Fibroblast of villous mesenchyme (primary cell): ENCODE measurements at places on chromosomes 6 and 20. TPM values are rescaled to one million over a fixed set of nuclear protein-coding genes. Genes with fewer than 3 reads are reported as not detected.

Gene ROMO1
- 143 and 189 TPM in 2 replicates for total RNA-seq

Gene LBP
- not detected in 2 replicates for total RNA-seq

Gene FAM209B
- total RNA-seq = not detected in 2 replicates

Gene TREML1
- not detected in 2 replicates for total RNA-seq

Gene KCNQ2
- total RNA-seq = not detected in 2 replicates

DNA sequence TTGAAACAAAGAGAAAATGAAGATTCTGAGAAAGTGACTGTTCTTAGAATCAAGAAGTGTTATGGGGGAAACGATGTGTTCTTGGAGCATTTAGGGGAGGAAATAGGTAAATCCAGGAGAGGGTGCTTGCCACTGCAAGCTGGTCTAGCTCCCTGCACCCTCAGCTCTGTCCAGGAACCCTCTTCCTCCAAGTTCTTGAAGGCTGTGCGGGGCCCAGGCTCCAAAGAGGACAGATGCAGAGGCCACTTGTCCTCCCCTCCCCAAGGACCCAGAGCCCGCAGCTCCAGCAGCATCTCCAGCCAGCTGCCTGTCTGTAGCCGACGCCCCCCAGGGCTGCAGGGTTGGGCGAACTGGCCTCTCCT, 87.9 kb downstream of the CDC5L start:
- no peak for DNase-seq

DNA sequence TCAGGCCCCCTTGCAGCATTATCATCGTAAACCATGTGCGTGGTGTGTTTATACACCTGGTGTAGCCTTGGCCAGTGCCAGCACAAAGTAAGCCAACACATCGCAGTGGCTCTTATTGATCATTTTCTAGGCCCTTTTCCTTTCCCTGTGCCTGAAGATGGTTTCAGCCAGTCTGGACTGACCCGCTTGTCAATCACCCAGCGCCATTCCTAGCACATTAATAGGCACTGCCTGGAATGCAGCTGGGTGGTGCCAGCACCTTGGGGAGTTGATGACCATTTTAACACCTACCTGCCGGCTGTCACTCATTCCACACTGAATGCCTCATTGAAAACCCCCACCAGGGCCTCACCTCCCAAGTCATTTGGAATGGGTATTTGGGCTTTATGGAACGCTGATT, 4.9 kb upstream of the UQCC2 start:
- DNase-seq = no peak

DNA sequence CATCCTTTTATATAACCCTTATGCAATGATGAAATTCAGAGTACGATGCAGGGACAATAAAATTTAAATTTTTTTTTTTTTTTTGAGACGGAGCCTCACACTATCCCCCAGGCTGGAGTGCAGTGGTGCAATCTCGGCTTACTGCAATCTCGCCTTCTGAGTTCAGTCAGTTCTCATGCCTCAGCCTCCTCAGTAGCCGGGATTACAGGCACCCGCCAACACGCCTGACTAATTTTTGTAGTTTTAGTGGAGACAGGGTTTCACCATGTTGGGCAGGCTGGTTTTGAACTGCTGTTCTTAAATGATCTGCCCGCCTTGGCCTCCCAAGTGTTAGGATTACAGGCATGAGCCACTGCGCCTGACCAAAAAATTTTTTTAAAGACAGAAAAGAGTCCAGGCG, 15.2 kb downstream of the MTO1 start:
- no peak for DNase-seq

- DNase-seq = no peak
These were observed 124.7 kb upstream of the SUPT3H start for GRCh38 chr6:45502456-45502855.
